ENCODE measurements at places on chromosomes 2 and 18. TPM values are rescaled to one million over a fixed set of nuclear protein-coding genes. Genes with fewer than 3 reads are reported as not detected.

- DNase-seq: no peak
Observed at GRCh38 chr18:45671321-45671720, 52.7 kb upstream of the SLC14A1 start.

DNA sequence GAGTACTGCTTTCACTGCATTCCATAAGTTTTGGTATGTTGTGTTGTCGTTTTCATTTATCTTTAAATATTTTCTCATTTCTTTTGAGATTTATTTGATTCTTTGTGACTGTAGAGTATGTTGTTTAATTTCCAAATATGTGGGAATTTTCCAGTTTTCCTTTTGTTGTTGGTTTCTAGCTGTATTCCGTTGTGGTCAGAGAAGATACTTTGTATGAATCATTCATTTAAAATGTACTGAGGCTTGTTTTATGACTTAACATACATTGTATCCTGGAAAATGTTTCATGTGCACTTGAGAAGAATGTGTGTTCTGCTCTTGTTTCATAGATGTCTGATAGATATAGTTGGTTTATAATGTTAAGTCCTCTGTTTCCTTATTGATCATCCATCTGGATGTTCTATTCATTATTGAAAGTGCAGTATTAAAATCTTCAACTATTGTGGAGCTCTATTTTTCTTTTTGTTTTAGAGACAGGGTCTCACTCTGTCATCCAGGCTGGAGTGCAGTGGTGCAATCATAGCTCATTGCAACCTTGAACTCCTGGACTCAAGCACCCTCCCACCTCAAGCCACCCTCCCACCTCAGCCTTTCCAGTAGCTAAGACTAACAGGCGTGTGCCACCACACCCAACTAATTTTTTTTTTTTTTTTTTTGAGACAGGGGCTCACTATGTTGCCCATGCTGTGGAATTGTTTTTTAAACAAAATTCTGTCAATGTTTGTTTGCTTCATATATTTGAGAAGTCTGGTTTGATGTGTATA, 96.8 kb downstream of the TAF4B start:
- DNase-seq: no peak

Gene SF3B1
- 313 TPM for total RNA-seq

GRCh38 chr2:219462349-219462748, 27.7 kb downstream of the SPEG start:
- no peak for DNase-seq

Gene COX5B
- 254 TPM for total RNA-seq

DNA sequence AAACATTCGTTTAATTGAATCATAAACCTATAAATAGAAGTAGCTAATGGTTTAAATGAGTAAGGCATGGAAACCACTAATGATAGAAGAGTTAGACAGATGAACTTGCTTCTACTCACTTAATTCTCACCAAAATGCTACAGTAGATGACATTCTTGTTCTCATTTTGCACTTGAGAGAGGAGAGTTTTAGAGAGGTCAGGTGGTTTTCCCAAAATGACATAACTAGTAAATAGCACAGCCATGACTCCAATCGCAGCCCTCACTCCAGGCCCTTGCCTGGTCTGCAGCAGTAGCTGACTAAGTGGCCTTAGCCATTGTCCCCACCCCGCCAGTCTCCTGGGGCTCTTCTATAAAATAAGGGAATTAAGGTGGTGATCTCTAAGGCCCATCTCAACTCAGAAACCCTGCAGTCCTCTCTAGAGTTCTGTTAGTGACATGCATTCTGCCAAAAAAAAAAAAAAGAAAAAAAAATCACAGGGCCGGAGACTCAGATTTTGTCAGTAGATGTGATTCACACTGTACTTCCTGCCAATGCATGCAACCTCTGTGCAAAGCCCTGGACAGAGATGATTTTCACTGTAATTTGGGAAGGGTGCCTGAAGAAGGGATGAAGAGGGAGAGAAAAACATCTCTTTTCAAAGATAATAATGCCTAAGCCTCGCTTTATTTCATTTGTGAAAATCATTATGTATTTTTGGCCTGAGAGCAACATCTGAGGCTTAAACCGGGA, 221.8 kb downstream of the ANAPC1 start:
- no peak for DNase-seq

Gene HOXD9
- 19.8 TPM for total RNA-seq

Gene CIB4
- not detected for total RNA-seq

Gene CHST10
- 6.8 TPM for total RNA-seq

GRCh38 chr2:55400332-55400731, 19.3 kb downstream of the CCDC88A start:
- no peak for DNase-seq

DNA sequence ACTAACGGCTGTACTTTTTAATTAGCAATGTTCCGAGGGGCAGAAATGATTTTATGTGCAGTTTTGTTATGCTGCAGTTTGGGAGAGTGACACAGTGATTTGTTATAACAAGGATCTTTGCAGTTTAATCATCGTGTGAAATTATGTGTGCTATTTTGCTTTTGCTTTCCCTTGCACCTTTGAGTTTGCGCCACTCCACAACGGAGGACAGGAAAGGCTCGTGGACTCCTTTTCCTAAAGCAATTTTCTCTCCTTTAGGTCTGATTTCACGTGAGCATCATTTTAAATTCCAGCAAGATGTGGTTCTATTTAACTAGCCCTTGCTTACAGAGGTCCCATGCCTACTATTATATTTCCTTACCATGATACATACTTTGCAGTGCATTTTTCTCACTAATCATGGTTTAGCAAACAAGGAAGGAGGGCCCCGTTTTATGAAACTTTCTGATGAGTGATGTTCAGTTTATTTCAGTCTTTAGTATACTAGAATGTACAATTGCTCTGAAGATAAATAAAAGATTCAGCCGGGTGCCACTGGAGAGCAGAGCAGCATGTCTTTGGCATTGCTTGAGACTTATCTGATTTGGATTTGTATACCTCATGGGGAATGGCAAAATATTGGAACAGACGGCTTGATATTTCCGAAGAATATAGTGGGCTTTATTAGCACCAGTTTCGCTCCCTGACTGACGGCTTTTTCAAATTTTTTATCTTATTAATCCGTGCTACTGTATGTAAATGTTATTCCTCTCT, 528.2 kb upstream of the FANCL start:
- DNase-seq: no peak

- no peak for DNase-seq
Observed at GRCh38 chr2:218003281-218003944, 618 bp upstream of the TNS1 start.

DNA sequence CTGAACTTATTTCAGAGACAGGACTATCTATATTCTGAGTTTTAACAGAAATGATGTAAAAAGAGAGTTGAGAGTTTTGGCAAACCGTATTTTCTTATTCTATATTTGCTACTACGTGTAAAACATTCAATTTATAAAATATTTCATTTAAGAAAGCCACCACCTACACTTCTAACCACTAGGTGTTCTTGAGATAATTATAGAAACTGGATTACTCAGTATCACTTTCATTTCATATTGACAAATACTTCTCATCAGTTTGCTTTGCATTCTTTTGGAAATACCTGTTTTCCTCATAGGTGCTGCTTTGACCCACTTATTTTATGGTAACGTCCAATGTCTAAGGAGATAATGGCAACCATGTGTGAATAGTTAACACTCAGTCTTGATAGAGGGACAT, 103.3 kb upstream of the LYPD1 start:
- DNase-seq: no peak

Gene CAB39
- total RNA-seq: 85.8 TPM

Gene ALPI
- total RNA-seq: not detected

Measured in ureter (tissue), 1 donor.